ENCODE measurements at places on chromosomes 5 and 9.

DNA sequence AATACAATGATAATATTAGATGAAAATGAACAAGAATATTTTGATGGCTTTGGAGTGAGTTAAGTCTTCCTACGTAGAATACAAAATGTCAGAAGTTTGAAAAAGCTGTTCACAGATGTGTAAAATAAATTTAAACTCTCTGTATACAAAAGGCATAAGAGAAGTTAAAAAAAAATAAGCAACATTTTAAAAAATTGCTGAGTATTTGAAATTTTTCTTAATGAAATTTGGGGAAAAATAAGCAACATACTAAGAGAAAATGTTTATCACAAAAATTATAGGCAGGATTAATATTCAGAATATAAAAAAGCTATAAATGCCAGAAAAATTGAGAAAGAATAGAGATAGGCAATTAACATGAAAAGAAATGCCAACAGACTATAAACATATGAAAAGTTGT is 470.7 kb upstream of the TRPC7 start:
- DNase-seq, result no peak

DNA sequence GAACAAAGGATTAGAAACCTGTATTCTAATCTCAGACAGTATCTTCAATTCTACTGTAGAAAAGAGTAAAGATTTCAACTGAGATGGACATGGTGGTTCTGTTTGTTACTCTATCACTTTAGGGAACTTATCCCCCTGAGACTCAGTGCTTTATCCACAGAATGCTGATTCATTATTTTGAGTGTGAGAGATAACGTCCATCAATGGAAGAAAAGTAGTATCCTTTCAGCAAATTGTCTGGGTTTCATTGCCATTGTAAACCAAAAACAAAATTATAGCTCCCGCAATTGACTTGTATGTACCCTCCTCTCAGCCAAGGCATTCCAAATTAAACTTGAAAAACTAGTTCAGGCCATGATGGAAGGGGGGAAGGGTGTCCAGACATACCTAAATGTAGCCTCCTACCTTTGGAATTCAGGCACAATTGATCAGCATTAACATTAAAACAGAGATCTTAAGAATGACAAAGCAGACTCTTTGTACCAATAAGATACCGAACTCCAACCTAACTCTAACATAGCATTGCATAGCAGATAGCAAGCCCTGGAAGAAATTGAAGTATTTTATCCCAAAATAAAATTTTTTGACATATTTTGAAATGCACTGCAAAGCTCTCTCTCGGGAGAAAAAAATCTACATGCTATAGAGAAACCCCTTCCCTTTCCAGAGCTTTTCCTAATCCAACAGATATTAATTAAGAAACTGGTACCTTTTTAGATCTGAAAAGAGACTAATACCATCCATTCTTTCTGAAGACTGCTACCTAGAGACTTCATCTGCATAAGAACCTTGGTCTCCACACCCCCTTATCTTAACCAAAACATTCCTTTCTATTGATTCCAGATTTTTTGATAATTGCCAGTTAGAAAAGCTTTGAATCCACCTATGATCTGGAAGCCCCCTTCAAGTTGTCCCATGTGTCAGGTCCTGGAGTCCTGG is 1055.7 kb downstream of the PTPRD start:
- DNase-seq, result no peak

DNA sequence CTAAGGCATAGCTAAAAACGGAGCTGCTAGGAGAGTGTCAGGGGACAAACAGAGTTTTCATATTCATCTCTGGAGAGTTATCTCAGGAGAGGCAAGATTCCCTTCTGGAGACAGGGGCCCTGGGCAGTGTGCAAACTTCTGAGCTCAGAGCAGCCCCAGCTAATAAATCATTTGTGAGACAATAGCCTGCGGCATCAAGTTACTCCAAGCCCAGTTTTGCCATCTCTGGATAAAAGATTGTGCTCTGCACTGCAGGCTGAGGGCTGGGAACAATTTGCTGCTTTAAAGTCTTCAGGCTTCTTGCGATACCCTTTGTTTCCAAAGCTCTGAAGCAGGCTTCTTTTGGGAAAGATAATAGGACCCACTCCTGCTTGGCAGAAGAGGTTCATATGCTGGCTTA is 164.3 kb upstream of the BRINP1 start:
- no peak for DNase-seq

- no peak for DNase-seq
These were observed 340.2 kb downstream of the SLCO4C1 start for GRCh38 chr5:101955891-101956290.

DNA sequence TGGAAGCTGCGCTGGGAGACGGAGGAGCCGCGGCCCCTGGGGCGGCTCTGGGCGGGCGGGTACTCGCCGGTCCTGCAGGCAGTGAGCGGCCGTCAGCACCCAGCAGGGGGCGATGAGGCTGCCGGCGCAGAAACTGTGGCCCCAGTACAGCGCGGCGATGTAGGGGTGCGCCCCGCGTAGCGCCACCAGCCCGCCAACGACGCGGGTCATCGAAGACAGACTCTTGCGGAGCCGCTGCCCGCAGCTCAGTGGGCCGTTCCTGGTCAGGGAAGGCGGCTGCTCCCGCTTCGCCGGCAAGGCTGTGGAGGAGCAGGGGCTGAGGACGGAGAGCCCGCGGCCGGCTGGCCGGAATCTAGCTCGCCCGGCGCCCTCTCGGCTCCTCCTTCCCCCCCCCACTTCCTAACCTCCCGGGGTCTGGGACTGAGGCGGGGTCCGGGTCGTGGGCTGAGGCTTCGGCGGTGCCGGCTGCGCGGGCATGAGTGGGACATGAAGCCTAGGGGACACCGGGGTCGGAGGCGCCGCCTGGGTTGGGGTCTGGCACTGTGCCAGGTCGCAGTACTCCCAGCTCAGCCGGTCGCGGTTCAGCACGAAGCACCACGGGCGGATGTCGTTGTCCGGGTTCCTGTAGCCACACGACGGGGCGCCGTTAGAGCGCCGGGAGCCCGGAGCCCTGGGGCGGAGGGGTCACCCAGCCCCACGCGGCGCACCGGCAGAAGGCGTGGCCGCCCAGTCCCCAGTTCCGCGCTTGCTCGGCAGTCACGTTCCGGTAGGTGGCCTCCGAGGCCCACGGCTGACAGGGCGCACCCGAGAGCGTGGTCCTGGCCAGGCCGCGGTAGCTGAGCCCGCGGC is 3.6 kb upstream of the PFN3 start:
- peak; percentile 91 for DNase-seq

- no peak for DNase-seq
These were observed 91.1 kb upstream of the RUSC2 start for GRCh38 chr9:35398651-35399335.

GRCh38 chr5:151664694-151665585 is 21.8 kb downstream of the SPARC start:
- DNase-seq, result no peak

DNA sequence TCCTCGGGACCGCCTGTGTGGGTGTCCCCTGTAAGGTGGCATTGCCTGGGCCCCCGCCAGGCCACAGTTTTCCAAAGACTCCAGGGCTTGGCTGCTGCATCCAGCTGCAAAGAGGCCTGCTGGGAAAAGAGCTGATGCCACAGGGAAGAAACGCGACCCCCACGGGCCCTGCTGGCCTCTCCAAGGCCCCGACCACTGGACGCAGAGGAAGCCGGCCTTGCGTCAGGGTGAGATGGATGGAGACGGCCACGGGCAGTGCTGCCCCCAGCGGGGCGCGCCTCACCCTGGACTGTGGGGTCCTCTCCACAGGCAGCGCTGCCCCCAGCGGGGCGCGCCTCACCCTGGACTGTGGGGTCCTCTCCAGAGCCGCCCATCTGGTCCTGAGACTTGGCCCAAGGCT is 21.3 kb upstream of the SLC6A19 start:
- DNase-seq, result no peak
